CD8-positive, alpha-beta T cell (primary cell): ENCODE measurements at places on chromosomes 16 and 17.
A peak's percentile ranks its signal among the peaks of the same experiment; 100 is the strongest.

DNA sequence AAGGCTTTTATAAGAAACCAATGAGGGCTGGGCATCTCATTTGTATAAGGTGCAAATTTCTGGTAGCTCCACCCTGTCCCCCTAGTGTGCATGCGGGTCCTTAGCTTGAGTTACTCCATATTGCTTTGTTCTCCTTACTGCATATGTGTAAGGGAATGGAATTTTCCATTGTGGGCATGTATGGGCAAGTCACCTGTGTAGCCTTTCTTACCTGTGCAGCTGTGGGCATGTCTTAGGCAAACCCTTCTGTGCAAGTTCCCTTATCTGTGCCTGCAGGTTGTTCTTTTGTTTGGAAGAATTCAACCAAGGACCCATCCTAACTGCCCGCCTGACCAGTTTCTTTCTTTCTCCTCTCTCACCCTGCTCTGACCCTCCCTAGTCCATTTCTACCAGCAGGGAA, 122.8 kb upstream of the HS3ST4 start:
- no peak for DNase-seq

- no peak for DNase-seq
Measured at GRCh38 chr17:27577121-27577761, 53.7 kb upstream of the LGALS9 start.

DNA sequence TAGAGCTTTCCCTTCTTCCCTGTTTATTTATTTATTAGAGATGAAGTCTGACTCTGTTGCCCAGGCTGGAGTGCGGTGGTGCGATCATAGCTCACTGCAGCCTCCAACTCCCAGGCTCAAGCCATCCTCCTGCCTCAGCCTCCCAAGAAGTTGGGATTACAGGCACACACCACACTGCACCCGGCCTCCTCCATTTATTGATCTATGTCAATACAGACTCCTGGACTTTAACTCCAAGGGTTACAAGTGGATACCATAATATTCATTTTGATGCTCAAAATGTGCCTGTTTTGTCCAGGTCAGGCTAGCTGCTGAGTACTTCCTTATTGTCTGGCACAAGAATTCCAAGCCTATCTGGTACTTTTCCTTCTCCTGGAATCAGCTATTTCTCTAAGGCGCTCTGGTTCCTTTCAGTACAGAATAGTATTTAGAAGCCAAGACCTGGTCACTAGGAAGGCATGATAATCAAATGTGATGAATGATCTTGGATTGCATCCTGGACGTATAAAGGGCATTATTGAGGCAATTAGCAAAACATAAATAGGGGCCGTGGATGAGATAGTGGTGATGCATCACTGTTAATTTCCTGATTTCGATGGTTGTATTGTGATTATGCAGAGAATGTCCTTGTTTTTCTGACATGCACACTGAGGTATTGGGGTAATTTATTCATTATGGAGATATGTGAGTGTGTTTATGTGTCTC, 21.7 kb downstream of the IL4R start:
- no peak for DNase-seq

DNA sequence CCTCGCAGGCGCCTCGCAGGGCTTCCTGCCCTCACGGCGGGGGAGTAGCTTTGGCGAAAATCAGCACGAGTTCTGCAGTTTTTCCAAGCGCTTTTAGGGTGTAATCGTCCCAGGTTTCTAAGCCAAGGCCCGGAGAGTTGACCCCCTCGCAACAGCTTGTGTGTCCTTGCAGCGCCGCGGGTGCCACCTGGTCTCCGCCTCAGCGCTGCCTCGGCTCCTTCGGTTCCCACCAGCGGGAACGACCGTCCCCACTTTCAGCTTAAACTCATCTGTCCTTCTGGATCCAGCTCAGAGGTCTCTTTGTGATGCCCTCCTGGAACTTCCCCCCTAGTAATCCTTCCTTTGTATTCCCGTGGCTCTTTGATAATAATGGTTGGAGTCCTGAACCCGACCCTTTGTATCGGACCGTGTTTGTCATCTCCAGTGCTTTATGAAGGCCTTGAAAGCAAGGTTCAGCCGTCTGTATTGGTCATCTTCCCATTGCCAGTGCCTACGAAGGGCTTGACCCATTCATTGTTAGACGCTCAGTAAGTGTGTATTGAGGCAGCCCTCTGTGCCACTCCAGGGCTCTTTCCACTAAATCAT, 858 bp upstream of the SMARCE1 start:
- no peak for DNase-seq

- no peak for DNase-seq
Measured at GRCh38 chr16:86118467-86119307, 219.7 kb downstream of the IRF8 start.

DNA sequence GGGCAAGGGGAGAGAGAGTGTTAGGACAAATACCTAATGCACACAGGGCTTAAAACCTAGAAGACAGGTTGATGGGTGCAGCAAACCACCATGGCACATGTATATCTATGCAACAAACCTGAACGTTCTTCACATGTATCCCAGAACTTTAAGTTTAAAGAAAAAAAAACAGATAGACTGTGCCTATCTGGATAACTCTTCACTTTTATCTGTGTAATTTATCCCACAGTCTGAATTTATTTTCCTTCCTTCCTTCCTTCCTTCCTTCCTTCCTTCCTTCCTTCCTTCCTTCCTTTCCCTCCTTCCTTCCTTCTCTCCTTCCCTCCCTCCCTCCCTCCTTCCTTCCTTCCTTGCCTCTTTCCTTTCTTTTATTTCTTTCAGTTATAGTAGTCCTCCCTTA, 370.7 kb downstream of the CDH8 start:
- no peak for DNase-seq

- no peak for DNase-seq
Measured at GRCh38 chr17:18851201-18851600, 6.7 kb upstream of the PRPSAP2 start.

GRCh38 chr16:4882000-4882632, 34.8 kb downstream of the UBN1 start:
- DNase-seq, result no peak

DNA sequence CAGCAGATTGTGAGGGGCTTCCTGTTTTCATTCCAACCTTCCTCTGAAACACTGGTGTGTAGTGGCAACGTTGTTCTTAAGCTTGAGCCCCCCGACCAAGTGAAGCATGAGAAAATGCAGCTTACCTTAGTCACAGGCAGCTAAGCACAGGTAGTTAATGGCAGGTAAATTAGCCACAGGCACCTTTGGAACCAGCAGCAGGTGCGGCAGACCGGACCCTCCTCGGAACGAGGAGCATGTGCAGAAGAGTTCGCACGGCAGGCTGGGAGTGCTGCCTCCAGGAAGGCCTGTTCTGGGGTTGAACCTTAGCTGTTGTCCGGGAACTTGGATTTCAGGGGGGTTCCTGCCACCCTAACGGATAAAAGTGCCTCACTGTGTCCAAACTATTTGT, 7.2 kb upstream of the IRF8 start:
- DNase-seq, result no peak

- peak; percentile 30 for DNase-seq
Measured at GRCh38 chr16:8644211-8645140, 23.0 kb downstream of the METTL22 start.
